ENCODE measurements at places on chromosomes 2 and 18. TPM values are rescaled to one million over a fixed set of nuclear protein-coding genes. Genes with fewer than 3 reads are reported as not detected.

GPD2 gene
- 43.6 TPM for total RNA-seq

MCEE gene
- 24.6 TPM for total RNA-seq

SERPINB3 gene
- not detected for total RNA-seq

AKAIN1 gene
- not detected for total RNA-seq

FBLN7 gene
- total RNA-seq: 8.0 TPM

RGPD4 gene
- total RNA-seq: under 0.01 TPM

All from aortic smooth muscle cell (primary cell).